HTR-8/SVneo (cell line): ENCODE measurements at places on chromosomes 2 and 18.

DNA sequence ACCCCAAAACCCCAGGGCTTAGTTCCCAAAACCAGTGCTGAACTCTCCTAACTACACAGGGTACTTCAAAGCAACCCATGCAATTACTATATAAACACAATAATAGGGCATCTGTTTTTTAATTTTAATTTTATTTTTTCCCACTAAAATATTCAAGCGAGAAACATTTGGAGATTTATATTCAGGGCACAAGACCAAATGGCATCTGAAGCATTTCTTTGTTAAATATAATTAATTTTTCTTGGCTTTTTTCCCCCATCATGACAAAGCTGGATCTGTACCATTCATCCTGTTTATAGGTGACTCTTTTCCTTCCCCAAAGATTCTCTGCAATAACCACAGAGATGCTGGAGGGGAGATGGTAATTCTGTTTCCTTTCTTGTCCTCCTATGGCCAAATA, 18.1 kb upstream of the HDAC4 start:
- DNase-seq, result no peak

DNA sequence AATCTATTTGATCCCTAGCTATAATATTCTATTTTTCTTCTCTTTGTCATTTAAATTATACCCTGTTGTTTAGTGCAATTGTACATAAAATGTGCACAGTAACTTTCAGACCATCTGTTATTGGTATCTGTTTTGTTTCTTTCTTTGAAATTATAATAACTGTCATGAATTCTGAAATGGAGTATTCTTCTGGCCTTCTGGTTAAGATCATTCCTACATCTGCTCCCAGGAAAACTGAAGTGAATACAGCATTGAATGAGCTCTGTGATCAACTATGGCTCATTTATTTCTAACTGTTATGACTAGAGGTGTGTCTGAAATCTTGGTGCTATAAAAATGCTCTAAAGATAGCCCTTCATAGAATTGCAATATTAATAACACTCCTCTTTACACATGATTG, 788.4 kb upstream of the TMEFF2 start:
- no peak for DNase-seq

DNA sequence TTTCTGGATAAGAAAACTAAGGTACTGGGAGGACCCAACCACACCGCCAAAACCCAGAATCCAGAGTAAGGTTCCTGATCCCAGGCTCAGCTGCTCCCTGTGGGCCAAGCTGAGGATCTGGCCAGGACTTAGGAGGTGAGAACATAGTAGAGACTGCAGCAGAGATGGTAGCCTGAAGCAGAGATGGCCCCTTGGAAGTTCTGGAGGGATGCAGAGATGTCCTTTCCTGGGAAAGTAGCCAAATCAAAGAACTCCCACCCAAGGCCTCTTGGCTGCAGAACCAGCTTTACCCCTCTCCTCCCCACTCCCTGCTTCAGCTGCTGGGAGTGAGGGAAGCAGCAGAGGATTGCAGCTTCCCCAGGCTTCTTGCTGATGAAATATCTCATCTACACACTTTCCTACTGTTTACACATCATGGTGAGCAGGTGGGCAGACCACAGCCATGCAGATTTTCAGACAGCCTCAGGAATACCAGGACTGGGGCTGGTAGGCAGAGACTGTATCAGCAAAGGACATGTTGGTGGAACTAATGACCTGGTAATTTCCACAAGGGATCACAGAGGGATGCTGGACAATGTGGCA, 32.7 kb downstream of the TMEM17 start:
- no peak for DNase-seq

DNA sequence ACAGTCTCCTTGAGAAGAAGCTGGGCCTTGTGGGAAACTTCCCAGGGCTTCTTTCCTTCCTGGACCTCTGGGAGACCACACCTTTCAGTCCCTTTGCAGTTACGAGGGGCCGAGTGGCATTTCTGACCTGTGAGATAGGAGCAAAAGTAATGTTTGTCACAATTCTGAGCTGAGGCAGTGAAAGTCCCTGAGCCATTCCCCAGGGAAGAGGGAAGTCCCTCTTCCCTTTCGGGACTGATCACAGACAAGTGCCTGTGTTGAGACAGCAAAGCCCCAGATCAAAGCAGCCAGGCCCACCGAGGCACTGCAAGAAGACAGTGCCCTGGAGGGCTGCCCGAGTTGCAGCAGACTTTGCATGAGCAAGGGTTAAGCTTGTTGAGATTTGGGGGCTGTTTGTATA, 41.9 kb downstream of the RHOB start:
- no peak for DNase-seq

DNA sequence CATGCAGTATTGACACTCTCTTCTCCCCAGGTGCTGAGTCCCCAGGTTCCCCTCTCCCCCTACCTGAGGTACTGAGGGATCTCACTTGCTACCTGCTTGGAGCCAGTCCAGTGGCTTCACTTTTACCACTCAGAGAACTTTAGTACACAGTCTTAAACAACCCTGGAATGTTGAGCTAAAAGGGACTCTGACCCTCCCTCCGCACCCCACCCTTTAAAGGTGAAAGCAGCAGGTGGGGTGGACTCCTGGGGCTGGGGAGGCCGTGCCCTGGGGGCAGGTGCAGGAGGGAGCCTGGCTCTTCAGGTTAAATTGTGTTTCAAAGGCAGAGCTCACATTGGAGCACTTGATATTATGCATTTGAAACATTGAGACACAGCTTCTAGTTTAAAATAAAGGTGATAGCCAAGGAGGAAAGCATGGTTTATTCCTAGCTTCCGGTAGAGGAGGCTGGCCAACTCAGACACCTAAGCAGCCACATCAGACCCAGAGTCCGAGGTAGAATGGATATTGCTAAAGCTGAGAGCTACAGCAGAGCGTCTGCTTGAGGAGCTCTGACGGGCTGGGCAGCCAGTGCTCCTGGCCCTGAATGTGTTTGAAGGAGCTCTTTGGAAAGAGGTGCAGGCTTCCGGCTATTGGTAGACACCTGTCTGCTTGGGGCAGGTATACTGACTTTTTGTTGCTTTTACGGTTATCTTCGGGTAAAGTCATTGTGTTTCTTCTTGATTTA, 196.4 kb downstream of the AGAP1 start:
- DNase-seq, result no peak

DNA sequence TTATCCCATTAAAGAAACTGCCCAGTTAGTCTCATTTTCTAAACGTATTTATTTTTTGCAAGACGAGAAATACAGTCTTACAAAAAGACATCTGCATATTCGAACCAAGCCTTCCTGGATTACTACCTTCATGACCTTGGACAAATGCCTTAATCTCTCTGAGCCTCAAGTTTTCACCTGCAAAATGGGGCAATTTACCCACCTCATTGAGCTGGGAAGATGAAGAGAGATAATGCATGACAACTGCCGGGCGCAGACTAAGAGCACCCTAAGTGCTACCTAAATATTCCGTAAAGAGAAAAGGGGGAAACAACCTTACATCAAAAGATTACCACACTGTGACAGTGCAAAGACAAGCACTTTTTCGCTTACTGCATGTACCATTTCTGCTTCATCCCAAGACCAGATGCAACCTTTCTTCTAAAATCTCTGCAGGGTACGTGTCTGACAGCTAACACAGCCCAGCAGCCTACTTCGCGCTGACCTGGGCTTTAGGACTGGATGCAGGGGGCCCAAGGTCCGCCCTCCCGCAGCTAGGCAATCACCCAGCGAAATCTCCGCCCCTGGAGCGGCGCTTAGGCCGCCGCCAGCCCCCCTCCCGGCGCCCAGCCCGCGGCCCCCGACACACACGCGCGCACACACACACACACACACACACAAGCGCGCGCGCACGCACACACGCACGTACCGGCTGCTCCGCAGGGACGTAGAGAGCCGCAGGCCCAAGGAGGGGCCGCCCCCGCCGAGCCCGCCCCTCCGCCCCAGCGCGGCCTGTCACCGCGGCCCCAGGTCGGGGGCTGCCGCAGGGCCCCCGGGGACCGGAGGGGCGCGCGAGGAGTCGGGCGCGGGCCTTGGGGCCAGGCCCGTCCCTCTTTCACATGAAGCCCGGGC, 766 bp downstream of the MAP3K2 start:
- no peak for DNase-seq

GRCh38 chr18:46623541-46623940, 33.5 kb downstream of the LOXHD1 start:
- no peak for DNase-seq

DNA sequence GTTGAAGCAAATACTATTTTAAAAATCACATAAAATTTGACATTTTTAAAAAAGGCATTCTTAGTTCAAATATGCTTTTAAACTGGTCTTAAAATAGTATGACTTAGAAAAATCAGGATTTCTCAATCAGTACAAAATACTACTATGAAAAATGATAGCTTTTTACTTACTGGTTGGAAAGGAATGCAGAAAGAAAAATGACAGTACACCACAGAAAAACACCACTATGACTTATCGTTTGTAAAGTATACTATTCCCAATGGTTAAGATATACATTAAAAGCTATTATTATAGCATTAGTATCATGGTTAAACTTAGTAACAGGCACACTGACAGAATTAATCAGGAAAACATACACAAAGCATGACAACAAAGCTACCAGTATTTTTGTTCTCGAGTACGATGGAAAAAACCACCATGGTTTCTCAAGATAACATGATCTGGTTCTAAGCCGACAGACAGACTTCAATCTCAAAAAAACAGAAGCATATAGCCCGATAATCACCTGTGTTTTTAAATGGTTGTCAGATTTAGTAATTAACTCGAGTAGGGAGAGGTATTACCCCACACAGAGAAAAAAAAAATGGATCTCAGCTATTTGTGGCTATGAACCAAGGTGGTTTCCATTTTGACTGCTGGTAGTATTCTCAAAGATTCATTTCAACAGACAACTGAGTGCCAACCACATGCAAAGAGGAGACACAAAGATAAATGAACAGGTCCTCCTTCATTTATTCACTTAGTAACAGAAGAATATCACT, 39.1 kb downstream of the CUL3 start:
- no peak for DNase-seq

- no peak for DNase-seq
Observed at GRCh38 chr18:67733088-67733487, 216.6 kb upstream of the DSEL start.

GRCh38 chr2:227462462-227462951, 9.4 kb upstream of the AGFG1 start:
- DNase-seq, result no peak

DNA sequence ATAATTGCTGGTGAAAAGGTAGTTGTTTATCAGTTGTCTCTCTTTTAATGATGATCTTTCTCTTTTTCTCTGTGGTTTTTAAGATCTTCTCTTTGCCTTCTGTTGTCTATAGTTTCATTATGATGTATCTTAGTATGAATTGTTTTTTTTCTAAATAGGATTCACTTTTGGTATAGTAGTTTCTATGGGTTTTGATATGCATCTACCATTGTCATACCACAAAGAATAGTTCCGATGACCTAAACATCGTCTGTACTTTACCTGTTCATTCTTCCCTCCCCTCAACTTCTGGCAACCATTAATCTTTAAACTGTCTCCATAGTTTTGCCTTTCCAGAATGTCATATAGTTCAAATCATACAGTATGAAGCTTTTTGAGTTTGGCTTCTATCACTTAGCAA, 19.6 kb downstream of the RDH14 start:
- no peak for DNase-seq

GRCh38 chr18:56224669-56225561, 413.5 kb downstream of the TXNL1 start:
- DNase-seq, result no peak

DNA sequence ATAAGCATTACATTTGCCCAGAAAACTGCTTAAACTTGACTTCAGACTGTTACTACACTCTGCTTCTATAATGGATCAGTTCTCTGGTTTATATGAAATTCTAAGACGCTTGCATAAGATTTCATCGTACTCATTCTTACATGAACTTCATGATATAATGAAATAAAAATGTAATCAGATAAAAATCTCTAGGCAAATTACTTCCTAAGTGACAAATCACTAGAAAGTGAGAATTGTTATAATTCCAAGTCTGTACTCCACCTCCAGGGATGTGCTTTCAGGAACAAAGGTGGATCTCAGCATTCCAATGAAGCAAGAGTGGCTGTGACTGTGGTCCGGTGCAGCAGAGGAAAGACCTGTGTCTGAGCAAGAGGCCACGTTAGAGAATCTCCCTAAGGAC, 226.2 kb downstream of the PIEZO2 start:
- DNase-seq, result no peak

- no peak for DNase-seq
Observed at GRCh38 chr2:219401606-219402005, 13.9 kb upstream of the DNPEP start.

GRCh38 chr2:64448041-64448426, 5.9 kb upstream of the LGALSL start:
- no peak for DNase-seq

DNA sequence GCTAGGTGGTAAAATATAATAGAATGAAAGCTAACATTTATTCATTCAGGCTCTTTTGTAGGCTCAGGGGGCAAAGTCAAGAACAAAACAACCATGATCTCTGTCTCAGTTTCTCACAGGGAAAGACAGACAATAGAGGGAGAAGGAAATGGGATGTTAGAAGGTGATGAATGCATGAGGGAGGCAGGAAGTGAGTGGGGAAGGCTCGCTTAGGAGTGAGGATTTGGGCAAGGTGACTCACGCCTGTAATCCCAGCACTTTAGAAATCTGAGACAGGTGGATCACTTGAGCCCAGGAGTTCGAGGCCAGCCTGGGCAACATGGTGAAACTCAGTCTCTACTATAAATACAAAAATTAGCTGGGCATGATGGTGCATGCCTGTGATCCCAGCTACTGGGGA, 88.4 kb downstream of the CTIF start:
- no peak for DNase-seq

DNA sequence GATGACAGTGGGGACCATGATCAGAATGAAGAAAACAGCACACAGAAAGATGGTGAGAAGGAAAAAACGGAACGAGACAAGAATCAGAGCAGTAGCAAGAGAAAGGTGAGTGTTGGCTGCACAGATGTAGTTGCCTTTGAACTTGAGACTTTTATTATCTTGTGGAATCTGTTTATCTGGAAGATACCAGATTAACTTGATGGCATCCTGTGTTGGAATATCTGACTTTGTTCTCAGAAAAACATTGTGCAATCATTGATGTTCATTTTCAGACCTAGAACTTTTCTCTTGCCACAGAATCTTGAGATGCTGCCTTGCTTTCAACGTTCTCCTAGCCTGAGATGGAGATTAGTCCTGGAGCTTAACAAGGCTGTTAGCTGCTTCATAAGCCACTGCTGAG, 5.9 kb downstream of the EIF4E2 start:
- no peak for DNase-seq

DNA sequence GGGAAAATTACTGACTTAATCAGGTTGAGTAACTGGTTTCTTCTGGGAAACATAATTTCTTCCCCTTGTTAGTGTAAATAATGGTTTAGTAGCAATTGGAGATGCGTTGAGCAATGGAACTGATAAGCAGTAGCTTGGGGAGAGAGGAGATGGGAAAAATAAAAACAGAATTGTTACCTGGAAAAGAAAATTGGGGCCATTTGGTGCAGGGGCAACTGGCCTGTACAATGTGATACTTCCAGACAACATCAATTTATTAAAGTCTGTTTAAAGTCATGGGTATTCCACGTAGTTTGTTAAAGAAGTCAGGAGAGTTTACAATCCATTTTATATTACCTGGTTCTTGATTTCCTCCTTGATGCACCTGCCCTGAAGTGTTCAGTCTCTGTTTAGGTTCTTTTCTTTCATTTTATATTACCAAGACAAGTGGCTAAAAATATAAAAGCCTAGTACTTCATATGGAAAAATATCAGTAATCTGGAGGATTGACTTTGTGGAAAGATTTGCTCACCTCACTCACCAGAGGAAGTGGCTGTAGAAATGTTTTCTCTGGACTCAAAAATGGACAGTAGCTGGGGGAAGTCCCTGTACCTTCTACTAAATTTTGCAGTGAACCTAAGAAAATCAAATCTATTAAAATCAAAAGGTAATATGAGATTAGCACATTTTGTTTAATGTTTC, 161.0 kb downstream of the DDX1 start:
- DNase-seq, result no peak

- no peak for DNase-seq
Observed at GRCh38 chr18:4369705-4370104, 85.4 kb downstream of the DLGAP1 start.
